Suppressor macrophage (primary cell): ENCODE measurements at places on chromosomes 1 and 21.

DNA sequence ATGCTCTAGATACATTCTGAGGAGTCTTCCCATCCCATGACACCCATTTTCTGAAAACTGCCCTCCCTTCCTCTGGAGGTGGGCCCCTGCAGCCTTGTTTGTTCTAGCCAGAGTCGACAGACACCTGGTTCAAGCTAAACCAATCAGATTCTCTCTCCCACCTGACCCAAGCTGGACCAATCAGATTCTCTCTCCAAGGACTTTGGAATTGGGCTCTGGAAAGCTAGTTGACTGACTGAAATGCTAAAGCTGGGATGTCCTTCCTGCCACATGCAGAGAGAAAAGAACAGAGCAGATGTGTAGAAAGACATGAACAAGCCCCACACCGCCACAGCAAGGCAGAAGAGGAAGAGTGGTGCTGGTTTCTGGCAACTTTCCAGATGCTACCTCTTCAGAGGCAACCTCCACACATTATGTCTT is 24.6 kb downstream of the ASAP3 start:
- DNase-seq, result no peak

DNA sequence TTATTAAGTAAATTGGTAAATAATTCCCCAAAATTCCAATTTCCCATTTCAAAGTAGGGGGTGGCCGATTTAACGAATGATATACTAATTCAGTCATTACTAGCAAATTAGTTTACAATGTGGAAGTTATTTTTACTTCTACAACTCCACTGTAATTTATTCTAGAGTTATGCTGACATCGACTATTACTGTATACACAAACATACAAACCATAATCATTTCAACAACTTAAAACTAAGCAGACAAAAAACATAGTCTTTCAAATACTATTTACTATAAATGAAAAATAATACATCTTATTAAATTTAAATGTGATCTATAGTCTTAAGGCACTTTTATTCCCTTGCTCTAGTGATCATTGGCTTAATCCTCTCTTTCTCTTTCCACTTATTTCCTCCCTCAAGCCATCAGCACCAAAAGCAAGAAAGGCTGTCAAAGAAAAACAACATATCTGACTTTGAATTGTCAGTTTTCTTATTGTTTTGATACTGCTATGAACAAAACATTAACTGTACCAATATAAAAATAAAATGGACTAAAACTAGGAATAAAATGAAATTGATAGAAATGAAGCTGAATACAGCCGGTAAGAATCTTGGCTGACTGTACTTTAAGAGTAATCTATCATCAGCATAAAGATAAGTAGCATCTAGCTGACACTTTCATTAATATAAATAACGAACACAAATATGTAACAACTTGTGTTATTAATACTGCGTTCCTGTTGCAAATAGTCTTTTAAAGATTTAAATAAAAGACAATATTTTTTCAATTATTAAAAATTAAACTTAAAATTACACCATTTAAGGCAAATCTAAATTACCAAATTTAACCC is 4.1 kb downstream of the CDC42BPA start:
- no peak for DNase-seq

DNA sequence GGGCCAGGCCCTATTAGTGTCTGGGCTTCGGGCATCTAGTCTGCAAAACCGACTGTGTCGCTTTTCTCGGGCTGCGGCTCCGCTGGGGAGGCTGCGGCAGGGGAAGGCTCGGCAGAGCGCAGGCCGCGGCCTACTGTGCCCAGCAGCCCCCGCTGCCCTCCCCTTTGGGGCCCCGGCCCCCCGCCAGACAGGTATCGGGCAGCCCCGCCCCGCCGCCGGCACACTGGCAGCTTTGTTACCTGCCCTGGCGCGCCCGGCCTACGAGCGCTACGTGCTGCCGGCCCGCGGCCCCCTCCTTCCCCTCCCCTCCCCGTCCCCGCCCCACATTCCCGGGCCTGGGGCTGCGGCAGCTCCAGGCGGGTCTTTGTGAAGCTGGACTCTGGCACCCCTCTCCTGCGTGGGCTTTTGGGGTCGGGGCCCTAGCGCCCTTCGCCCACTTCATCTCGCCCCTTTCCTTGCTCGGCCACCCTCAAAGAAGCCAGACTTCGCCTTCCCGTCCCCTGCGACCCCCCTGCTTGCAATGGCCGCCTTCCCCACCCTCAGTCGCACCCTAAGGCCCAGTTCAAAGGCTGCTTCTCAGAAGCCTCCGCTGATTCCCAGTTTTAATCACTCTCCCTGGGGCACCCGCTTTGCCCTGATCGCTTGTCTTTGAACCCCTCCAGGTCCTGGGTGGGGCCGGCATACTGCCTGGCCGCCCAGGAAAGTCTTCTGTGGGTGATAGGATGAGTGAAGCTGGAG is 48.9 kb upstream of the SLC2A1 start:
- DNase-seq, result no peak

- no peak for DNase-seq
These were observed 91.6 kb upstream of the CLDN14 start for GRCh38 chr21:36571556-36571955.

DNA sequence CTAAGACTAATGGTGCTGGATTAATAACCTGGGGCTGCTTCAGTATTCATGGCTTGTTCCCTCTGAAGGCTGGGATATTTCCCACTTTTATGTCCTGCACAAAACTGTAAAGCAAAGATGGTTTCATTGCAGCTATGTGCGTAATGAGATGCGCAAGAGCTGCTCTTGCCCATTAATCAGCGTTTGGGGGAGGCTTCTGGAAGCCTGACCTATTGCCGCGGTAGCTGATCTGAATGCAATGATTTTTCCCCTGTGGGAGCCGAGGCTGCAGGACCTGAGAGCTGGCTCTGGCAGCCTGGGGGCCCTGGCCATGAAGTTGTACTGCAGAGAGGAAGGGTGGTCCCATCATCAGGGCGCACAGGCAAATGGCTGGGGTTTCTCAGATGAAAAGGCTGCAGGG is 239.8 kb downstream of the CAMTA1 start:
- no peak for DNase-seq

DNA sequence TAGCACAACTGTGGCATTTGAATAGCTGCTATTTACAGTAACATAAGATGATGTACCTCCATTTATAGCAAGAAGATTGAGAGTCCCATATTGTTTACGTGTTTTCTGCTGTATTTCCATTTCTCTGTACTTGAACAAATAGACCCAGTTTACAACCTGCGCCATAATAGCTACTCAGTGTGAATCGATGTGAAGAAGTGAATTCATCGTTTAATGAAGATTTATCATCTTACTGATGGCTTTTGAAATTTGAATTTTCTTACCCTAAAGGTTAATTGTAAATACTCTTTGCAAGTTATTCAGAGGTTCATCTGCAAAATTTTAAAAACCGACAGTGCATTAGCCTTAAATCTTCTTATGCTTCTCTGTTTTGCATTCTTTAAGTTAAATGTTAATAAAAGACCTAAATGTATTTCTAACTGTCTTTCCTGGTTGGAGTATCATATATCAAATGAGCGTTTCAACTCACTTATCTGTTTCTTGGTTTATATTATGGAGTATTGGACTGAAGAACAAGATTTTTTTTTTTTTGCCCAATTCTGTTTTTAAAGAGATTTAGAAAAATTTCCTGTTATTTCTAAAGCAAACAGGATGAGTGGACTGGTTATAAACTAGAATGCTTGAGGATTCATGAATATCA is 2.2 kb downstream of the MACO1 start:
- no peak for DNase-seq

- no peak for DNase-seq
These were observed 140.2 kb downstream of the MIS18A start for GRCh38 chr21:32138658-32139057.

DNA sequence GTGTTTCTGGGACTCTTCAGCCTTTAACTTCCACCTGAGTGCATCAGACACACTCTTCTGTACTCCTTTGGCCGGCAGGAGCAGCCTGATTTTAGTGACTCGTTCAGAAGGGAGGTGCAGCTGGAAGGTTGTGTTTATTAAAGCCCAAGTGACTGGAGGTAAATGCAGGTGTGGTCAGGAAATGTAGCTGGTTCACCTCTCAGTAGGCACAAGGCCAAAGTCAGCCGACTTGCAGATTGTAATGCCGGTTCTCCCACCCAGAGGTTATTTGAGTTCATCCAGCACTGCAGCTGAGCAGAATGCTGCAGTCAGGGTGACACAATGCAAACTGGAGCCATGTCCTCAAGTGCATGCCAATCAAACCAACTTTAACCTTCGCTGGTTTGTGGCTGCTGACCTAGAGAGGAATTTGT is 91.5 kb downstream of the SPATA46 start:
- DNase-seq, result no peak

DNA sequence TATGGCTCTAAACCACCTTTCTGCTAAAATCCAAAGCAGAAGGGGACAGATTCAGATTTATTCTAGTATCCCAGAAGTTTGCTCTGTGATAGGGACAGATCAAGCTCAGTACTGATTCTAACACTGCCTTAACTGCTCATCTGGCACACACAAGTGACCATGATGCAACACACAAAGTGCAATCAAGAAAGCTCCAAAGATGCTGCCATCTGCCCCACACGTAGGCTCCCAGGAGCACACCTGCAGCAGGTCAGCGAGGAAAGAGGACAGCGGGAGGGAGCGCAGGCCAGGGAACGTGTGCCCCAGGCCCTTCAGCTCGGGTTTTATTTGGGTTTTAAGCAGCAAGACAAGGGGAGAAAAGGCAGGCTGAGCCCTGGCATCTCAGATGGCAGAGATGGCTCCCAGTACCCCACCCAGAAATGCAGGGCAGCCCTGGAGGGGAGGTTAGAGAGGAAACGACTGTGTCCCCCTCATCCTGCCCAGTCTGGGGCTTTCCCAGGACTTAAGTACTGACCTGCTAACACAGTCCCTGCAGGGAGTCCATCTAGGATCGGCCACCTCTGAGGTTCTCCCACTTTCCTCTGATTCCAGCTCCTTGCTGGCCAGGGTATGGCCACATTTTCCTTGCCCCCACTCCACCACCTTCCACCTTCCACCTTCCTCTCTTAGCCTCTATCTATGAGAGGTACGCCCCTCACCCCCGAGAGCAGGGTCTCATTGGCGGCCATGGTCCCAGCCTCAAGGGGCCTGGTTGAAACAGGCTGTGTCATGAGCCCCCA is 1.2 kb downstream of the TRIM11 start:
- no peak for DNase-seq

DNA sequence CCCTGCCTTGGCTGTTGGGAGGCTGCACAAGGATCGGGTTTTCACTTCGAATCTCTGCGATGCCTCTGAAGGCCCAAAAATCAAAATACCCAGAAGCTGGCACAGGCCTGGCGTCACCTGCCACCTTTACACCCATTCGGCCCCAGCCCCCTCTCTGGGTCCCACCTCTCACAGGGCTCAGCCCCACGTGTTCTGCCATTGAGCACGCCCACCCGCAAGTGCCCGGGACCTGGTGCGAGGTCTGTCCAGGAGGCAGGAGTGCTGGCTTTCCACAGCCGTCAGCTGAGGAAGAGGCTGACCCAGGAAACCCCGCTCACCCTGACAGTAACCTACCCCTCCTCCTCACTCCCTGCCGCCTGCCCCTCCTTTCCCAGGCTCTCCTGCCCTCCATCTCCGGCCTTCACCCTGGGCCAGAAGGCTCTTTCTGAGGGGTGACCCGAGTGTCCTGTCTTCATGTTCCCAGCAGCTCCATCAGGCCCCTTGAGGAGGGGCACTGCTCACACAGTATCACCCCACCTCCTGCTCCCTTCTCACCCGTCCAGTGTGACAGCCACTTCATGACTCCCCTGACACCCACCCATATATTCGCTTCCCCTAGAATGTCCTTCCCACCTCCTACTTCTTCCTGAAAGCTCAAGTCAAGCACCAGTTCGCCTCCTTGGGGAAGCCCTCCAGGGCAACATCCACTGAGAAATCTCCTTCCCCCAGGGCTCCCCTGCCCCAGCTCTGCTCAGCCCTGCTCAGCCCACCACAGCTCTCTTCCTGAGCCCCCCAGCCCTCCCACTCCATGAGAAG is 13.5 kb downstream of the RCC2 start:
- peak; percentile 63 for DNase-seq

- no peak for DNase-seq
These were observed 397.4 kb downstream of the PTPRU start for GRCh38 chr1:29633771-29634170.

- DNase-seq, result no peak
These were observed 18.9 kb downstream of the DBT start for GRCh38 chr1:100230765-100231164.

DNA sequence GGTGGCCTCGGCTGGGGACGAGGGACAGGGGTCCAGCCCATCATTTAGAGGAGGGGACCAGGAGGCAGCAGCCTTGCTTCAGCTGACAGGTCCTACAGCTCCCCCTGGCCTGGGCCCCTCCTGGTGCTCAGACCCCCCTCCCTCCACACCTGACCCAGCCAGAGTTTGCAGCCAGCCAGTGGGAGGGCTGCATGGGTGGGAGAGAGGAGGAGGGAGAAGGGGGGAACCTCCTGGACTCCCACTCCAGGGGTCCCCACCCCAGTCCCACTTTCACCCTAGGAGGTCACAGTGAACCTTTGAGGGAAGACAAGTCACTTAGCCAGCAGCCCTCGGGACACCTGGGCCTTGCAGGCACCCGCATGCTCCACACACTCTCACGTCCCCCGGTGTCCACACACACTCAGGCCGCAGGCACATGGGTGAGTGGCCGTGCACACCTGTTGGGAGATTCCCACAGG is 108.9 kb upstream of the ZBTB40 start:
- no peak for DNase-seq

- no peak for DNase-seq
These were observed 4.8 kb downstream of the SLX9 start for GRCh38 chr21:44944596-44944995.

DNA sequence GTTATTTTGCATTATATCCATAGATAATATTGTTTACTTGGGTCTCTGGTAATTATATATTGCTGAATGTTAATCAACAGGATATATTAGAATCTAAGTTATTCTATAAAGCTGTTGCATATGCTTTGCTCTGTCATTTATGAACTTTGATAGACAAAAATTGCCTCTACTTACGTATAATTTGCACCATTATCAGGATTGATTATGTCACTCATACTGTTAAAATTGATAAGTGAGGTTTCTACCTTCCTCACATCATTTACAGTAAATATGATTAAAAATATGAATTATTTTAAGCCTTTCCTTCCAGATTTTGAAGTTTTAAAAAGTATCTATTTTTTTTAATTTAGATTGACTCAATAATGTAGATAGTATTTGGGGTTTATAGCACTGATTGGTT is 1540.4 kb upstream of the PRMT6 start:
- DNase-seq, result no peak

- peak; percentile 61 for DNase-seq
These were observed 12.8 kb upstream of the ADAR start for GRCh38 chr1:154620751-154621150.

DNA sequence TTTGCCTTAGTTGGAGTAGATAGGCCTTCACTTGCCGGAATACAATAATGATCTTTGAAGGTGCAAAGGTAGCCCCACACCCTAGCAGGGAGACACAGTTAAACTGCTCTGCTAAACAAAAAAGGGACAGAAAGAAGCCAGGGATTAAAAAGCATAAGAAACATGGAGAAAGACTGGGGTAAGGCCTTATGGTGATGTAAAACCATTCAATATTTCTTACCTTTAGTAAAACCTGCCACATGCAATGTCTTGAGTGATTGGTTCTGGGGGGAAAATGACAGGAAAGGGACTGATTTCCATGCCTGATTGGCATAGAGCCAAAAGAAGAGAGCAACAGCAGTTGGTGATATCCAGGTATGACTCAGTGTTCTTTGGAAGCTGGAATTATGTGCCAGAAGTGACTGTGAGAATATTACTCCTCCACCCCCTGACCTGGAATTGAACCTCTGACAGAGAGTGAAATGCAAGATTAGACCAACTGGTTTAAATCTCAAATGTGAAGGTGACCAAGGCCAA is 8.1 kb downstream of the DNASE2B start:
- DNase-seq, result no peak
